Activated CD8-positive, alpha-beta memory T cell treated with anti-CD3 and anti-CD28 coated beads for 24 hours (primary cell): ENCODE measurements at places on chromosomes 2 and 18.

- peak; percentile 47 for DNase-seq
These were observed 17.2 kb downstream of the CNDP2 start for GRCh38 chr18:74513149-74513882.

GRCh38 chr18:3453540-3454364 lies 3.8 kb downstream of the TGIF1 start:
- no peak for DNase-seq

GRCh38 chr2:56713161-56713676 lies 529.4 kb downstream of the CCDC85A start:
- no peak for DNase-seq

DNA sequence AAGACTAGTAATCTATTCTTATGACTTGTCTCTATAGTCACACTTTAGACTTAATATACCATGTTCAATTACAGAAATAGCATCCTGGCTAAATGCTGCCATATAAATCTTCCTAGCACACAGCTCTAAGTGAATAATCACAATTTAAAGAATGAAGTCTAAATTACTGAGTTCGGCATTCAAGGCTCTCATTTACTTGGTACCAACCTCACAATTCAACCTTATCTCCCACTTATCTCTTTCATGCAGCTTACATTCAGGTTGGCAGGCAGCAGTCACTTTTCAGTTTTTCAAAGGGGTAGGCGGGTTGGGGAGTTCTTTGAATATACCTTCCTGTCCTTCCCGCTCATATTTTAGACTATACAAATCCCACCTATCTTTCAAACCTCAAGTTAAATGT lies 1.5 kb downstream of the MMADHC start:
- no peak for DNase-seq
